NCI-H2081 (cell line): ENCODE measurements at places on chromosomes 16 and 17.

GRCh38 chr16:85416228-85417109, 196.7 kb upstream of the GSE1 start:
- DNase-seq, result peak; percentile 86

GRCh38 chr17:39621523-39622379, 5.0 kb upstream of the PPP1R1B start:
- peak; percentile 88 for DNase-seq

DNA sequence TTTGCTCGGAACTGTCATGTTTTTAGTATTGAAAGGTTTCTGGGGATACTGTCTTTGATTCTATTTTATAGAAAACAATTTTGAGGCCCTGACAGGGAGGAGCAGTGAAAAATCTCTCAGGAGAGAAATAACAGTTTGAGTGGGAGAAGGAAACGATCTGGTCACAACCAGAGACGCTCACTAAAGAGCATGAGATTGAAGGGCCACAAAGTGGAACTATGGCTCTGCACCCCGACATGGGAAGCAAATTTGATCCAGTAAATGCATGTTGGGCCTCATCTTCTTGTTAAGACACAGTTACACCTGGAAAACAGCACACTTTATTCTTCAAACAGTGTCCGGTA, 492 bp downstream of the ERAL1 start:
- DNase-seq, result no peak

- no peak for DNase-seq
Observed at GRCh38 chr16:86026171-86026910, 127.4 kb downstream of the IRF8 start.

- no peak for DNase-seq
Observed at GRCh38 chr16:881219-882097, 80.9 kb upstream of the GNG13 start.

- DNase-seq, result no peak
Observed at GRCh38 chr17:43613917-43614316, 47.8 kb downstream of the MEOX1 start.

DNA sequence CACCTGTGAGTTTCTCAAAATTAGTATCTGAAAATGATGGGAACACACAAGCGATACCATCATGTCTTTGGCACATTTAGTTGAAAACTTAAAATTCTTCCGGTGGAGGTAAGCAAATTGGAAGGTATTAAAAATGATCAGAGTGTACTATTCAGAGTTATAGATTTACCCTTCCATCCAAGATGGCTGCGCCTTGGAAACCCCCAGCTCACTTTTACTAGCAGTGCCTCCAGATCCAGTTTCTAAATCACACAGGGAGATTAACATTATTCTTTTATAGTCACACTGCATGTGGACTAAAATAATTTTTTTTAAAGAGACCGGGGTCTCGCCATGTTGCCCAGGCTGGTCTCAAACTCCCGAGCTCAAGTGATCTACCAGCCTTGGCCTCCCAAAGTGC, 15.0 kb downstream of the PITPNC1 start:
- DNase-seq, result no peak

DNA sequence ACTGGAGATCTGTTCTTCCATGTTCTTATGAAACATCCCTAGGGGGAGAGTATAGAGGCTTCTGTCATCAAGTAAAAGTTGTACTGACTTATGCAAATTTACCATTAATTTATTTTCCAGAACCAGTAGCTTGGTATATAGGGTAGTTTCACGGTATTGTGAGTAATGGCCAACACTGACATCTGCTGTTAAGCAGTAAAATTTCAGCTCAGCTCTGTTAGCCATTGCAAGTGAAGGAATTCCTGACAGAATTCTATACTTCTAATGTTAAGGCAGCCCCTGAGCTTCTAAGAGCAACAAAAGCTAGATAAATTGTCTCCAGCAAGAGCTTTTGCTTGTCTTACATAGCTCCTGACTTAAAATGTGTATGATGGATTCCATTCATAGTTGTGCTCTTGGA, 613.5 kb upstream of the C16orf82 start:
- DNase-seq, result no peak

DNA sequence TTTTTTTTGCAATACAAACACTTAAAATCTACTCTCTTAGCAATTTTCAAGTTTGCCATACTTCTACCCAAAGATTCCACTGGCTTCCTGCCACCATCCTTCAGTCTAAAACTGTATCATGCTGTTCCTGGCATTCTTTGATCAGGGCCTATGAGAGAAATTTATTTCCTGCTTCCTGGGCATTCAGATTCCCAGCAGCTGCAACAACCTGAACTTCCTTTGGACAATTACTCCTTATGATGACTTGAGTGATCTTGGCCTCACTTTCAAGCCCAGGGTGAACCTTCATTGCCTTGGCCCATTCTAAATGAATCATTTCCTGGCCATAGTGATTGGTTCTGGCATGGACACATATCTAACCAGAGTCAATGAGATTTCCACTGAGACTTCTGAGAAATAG, 18.0 kb upstream of the MON1B start:
- no peak for DNase-seq

DNA sequence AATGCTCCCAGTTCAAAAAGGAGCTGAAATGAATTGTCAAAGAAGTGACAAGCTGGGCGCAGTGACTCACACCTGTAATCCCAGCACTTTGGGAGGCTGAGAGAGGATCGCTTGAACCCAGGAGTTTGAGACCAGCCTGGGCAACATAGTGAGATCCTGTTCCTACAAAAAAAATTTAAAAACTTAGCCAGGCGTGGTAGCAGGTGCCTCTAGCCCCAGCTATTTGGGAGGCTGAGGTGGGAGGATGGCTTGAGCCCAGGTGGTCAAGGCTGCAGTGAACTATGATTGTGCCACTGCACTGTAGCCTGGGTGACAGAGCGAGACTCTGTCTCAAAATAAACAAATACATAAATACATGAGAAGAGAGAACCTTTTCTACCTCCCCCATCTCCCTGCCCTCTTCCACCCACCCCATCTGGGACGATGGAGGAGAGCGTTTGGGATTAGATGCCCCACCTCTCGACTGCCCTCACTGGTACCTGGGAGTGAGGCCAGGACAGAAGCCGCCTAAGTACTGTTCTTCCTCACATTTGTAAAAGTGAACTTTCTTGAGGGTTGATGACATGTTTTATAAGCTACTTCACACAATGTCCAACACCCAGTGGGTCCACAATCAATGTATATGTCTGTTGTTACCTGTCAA, 2.4 kb downstream of the IL4R start:
- no peak for DNase-seq

- DNase-seq, result no peak
Observed at GRCh38 chr17:39635614-39636176, 1.2 kb upstream of the STARD3 start.

DNA sequence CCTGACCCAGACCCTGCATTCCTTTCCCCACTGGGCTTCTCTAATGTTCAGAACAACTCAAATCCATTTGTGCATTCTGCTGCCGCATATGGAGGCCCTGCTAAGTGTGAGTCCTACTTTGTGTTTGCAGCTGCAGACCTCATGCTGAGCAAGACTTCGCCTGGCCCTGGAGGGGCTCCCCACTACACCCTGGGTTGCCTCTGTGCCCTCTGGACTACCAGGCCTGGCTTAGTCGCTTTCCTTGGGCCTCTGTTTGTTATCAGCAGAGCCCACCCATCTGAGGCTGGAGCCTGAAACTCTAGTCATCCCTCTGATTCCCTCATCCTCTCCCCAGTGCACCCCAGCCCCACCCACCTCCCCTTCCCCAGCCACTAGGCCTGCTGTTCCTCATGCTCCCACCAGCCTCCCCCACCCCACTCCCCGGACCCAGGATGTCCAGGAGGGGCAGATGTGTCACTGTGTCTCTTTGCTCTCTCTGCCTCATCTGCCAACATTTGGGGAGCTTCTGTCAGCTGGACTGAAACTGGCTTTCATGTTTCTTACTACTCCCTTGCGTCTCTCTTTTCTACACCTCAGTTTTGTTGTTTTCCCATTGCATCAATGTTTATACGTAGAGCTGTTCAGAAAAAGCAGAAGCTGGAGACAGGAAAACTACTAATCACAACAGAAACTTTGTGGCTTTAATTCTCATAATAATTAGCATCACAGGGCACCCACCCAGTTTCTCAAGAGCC, 17.9 kb upstream of the CD300E start:
- DNase-seq, result no peak

GRCh38 chr16:71711789-71712188, 12.7 kb downstream of the PHLPP2 start:
- DNase-seq, result no peak

GRCh38 chr16:86261379-86261778, 248.9 kb upstream of the FOXF1 start:
- DNase-seq, result no peak

DNA sequence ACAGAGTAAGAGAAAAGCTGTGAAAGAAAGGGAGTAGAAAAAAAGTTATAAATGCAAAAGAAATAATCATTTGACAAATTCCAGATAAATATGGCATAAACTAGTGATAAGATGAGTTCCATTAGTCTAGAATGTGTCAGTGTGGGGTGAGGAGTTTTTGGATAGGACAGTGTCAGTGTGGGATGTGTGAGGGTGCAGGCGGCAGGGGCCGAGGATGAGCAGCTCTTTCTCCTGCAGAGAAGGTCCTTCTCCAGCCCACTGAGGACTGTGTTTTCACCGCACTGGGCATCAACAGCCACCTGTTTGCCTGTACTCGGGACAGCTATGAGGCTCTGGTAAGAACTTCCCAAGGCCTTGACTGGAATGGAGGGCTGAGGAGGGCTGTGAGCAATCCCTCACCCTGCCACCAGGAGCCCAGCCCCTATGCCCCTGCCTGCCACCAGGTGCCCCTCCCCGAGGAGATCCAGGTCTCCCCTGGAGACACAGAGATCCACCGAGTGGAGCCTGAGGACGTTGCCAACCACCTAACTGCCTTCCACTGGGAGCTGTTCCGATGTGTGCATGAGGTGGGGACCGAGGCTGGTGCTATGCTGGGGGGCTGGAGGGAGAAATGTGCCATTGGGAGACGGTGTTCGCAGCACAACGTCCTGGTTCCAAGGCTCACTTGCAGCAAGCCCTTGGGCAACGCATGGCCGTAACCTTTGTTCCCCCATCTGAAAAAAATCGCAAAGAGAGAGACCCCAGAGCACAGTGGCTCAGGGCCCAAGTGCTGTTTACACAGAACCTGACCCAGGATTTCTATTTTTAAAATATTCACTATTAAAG, 13.1 kb downstream of the RAPGEFL1 start:
- no peak for DNase-seq

DNA sequence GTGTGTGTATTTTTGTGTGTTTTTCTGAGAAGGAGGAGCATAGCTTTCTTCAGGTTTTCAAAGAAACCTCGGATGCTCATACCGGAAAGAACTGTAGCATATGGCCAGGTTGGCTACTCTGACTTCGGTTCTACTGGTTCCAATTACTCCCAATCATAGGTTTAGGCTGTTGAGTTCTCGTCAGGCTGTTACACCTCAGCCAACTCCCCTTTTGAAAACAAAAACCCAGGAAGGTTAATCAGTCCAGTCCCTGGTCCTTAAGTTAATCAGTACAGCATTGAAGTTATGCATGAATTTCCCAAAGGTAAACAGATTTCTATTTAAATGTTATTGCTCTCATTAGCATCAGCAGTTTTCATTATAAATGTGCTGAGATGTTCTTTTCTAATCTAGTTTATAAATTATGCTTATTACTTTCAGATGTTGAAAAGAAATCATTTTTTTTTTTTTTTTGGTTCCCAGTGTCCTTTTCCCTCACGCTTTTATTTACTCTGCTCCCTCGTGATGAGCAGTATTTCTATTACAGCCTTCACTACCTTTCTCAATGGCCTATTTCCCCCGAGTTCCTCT, 111.0 kb downstream of the NPIPB5 start:
- no peak for DNase-seq

- DNase-seq, result no peak
Observed at GRCh38 chr17:57877803-57878377, 28.0 kb upstream of the MRPS23 start.

DNA sequence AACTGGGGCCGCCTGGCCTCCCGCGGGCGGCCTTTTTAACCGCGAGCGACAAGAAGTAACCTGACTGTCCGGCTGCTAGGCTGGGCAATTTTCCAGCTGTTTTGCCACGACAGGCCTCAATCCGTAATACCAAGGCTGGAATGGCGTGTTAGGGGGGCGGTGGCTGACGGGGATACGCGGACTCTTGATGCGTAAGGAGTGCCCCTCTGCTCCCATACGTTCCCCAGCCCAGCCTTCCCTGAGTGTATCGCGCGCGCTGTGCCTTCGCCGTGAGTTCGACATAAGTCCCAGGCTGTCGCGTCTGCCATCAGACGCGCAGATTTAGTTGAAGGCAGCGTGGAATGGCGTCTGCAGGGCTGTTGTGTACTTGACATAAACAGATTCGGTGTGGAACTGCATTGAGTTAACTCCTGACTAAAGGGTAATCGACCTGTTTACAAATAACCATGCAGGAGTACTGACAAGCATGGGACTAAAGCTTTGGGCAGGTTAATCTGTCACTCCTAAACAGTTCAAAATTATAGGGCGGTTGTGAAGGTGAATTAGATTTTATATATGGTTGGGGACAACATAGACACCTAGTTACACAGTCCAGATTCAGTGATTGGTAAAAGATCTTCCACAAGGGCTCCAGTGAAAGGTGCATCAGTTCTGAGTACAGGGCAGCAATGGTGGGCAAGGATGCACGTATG, 16.6 kb upstream of the ERN1 start:
- peak; percentile 72 for DNase-seq

GRCh38 chr16:59164461-59164860, 430.3 kb upstream of the GOT2 start:
- no peak for DNase-seq

DNA sequence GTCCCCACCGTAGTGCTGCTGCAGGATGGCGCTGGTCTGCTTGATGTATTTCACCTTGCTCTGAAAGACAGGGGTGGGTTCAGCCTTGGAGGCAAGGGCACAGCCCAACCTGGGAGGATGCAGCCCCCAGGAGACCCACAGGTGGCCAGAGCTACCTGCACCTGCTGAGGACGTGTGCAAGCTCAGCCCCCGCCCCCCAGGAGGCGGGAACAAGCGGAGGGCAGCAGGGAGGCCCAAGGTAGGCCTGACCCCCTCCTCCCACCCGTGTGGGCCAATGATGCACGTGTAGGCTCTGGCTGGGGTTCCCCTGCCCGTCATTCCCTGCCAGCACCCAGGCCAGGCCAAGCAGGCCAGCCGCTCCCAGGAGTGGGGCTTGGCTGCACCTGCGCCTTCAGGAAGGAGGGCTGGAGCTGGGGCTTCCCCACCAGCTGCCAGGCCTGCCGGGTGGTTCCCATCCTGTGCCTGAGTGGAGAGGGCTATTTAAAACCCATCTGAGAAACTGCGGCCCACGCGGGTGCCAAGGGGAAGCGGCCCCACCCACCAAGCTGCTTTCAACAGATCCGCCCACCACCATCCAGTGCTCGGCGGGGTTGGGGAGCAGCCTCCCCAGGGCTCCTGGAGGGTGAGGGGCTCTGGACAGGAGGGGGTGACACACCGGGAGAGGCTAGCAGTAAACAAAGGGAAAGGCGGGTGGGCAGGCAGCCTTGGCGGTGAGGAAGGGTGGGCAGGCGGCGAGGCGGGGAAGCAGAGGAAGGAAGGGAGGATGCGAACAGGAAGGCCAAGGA, 3.8 kb downstream of the NTHL1 start:
- peak; percentile 34 for DNase-seq

DNA sequence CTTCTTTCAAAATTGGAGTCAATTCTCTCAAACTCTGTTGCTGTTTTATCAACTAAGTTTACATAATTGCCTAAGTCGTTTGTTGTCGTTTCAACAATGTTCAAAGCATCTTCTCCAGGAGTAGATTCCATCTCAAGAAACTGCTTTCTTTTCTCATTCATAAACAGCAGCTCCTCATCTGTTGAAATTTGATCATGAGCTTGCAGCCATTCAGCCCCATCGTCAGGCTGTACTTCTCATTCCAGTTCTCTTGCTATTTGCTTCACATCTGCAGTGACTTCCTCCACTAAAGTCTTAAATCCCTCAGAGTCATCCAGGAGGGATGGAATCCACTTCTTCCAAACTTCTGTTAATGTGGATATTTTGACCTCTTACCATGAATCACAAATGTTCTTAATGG, 230.6 kb downstream of the IRF8 start:
- DNase-seq, result no peak
